ENCODE measurements at places on chromosomes 6 and 20.

DNA sequence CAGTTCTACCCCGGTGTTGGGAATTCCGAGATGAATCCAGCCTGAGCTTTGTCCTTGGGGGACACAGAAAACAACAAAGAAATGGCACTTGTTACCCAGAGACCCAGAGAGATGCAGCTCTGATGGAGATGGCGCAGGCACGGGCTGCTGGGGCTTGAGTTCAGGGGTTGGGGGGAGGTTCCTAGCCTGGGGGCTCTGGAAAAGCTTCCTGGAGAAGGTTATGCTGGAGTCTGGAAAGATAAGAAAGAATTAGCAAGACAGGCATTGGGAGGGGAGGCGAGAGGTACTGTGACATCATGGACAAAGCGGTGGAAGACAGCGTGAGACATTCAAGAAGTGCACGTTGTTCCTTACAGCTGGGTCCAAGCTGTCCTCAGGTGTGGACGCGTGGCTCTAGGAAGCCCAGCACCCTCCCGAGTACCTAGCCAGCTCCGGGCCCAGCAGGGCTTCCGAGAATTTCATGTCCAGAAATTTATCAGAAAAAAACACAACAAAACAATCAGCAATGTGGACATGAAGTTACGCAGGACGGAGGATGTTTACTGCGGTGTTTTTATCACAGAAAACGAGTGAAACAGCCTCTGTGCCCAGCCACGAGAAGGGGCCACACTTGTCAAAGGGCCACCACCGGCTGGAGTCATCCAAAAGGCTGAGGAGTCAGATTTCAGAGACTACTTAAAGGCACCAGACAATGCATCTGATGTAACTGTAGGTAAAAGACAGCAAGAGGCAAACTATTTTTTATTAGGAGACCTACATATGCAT lies 39.5 kb downstream of the C20orf203 start:
- H3K4me1 ChIP-seq = no peaks in the 10 kb centered on the region
- DNase-seq = no peak
- no peak overlapping the region for H3K4me3 ChIP-seq
- H3K27me3 ChIP-seq = no peaks in the 10 kb centered on the region
- no peak overlapping the region for H3K27ac ChIP-seq

- H3K4me1 ChIP-seq = no peaks in the 10 kb centered on the region
- no peaks in the 10 kb centered on the region for H3K27me3 ChIP-seq
- H3K4me3 ChIP-seq = no peak overlapping the region
- no peak overlapping the region for H3K27ac ChIP-seq
- no peaks in the 10 kb centered on the region for H3K36me3 ChIP-seq
- no peak for DNase-seq
Observed at GRCh38 chr20:47041396-47041899, 146.8 kb downstream of the EYA2 start.

GRCh38 chr6:44531442-44532015 lies 144.0 kb downstream of the CDC5L start:
- H3K36me3 ChIP-seq = no peaks in the 10 kb centered on the region
- H3K27ac ChIP-seq = no peak overlapping the region
- no peak for DNase-seq
- no peak overlapping the region for H3K4me3 ChIP-seq
- no peaks in the 10 kb centered on the region for H3K27me3 ChIP-seq

DNA sequence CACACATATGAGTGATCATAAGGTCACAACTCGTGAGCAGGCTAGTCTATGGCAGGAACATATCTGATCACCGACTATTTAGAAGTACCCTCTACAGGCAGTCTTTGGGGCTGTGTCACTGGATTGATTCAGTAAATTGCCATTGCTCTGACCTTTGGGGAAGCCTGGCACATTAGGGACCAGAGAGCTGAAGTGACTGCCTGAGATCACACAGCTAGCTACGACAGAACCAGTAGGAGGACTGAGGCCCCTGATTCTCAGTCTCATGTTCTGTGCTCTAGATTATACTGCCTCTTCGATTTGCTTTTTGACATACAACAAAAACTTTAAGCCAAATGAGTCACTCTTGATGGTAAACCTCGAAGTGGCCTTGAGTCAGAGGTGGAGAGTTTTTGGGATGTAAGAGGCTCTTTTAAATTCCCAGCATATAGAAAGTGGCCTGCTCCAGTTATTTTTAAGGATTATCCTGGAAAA lies 247.5 kb upstream of the SUPT3H start:
- H3K36me3 ChIP-seq = no peaks in the 10 kb centered on the region
- H3K4me3 ChIP-seq = no peak overlapping the region
- DNase-seq = no peak
- no peak overlapping the region for H3K27ac ChIP-seq
- H3K4me1 ChIP-seq = peaks cover 15% of the 10 kb centered on the region

DNA sequence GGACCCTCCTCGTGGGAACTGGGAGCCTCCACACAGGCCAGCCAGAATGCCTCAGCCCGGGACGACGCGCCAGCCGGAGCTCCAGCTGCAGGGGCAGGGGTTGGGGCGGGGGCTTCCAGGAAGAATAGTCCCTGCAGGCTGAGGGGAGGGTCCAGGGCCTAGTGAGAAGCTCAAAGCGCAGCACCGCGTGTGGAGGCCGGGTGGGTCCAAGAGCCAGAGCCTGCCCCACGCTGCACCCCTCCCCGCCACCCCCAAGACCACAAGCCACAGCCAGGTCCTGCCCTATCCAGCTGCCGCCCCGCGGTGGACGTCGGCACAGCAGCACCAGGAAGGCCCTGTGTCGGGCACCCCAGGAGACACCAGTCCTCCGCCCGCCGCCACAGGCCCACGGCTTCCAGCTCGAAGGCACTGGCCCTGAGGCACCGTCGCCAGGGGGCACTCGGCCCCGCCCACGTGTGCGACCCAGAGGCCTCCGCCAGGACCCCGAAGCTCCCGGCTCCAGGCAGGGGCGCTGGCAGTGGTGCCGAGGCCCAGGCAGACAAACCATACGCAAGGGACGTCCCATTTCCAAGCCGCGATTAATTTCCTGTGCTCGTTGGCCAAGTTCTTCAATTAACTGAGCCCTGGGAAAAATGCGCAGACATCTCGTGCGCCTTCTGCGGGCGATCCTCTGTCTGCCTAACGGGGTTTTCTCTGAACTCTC lies 19.5 kb downstream of the KCNQ2 start:
- DNase-seq = no peak
- H3K4me3 ChIP-seq = no peak overlapping the region
- H3K27ac ChIP-seq = no peak overlapping the region
- H3K36me3 ChIP-seq = no peaks in the 10 kb centered on the region

- peaks cover 6% of the 10 kb centered on the region for H3K4me1 ChIP-seq
- H3K27me3 ChIP-seq = no peaks in the 10 kb centered on the region
- DNase-seq = no peak
- H3K36me3 ChIP-seq = peaks cover 74% of the 10 kb centered on the region
- no peak overlapping the region for H3K27ac ChIP-seq
Observed at GRCh38 chr6:33692760-33693158, 18.7 kb downstream of the UQCC2 start.
